CD4-positive, alpha-beta T cell treated with Interleukin-17A for 1 hour (primary cell): ENCODE measurements at places on chromosomes 7 and 10.

DNA sequence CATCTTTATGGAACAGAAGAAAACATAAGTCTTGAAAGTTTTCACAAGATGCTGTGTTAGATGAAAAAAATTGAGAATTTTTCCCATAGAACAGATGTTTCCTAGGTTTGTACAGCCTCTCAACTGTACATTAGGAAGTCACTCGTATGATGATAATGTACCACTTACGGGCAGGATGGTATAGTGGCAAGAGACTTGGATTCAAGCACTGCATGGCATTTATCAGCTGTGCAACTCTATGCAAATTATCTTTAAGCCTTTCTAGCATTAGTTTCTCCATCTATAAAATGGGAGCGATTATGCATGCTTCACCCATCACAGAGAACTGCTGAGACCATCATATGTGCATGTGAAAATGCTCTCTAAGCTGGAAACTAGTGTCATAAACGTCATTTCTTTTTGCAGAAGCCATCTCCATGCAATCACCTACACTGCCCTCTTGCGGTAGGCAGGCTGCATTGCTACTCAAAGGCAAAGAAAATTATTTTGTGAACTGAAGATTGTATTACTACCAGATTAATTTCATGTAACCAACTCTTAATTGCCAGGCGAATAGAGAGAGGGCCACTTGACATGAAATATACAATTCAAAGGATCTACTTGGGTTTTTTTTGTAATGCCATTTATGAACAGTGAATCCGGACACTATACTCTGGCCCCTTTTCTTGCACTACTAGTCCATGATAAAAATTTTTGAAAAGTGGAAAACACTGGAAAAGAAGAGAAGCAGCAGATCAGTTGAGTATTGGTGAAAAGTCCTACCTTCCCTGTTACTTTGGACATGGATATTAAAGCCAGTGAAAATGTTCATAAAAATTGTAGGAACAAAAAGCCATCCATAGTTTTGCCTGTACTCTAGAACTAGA, 102.3 kb downstream of the JAZF1 start:
- DNase-seq, result peak; percentile 52

- DNase-seq, result no peak
These were observed 62.3 kb downstream of the ARHGAP21 start for GRCh38 chr10:24661376-24661775.

DNA sequence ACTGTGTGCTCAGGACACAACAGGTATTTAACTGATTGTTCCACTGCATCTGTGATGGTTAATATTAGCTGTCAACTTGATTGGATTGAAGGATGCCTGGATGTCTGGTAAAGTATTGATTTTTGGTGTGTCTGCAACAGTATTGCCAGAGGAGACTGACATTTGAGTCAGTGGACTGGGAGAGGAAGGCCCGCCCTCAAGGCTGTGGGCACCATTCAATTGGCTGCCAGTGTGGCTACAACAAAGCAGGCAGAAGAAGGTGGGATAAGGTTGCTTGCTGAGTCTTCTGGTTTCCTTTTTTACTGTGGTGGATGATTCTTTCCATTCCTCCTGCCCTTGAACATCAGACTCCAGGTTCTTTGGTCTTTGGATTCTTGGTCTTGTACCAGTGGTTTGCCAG, 137.1 kb upstream of the FAM13C start:
- no peak for DNase-seq

DNA sequence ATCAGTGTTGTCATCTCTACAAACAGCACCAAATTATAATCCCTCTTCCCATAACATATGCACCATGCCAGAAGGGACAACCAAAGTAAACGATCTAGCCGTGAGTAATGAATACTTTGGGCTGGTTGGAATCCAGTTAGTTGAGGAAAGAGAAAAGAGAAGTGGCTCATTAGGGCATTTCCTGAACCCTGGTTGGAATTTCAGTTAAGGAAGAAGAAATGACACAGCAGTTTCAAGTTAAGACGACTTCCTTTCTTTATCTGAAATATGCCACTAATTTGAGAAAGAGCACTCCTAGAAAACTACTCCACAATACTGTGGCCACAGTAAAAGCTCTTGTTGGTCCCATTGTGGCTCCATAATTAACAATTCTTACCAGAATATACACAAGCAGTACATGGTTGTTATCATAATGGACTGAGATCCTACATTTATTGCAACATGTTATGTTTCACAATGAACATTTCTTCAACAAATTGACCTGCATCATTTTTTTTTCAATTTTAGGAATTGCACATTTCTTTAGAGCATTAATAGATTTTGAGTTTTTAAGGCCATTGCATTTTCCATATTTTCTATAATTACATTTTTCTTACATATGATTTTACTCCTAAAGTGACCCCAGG, at the start of gene TFEC:
Gene TFEC (minus strand): TSS at position 113 of the 626 bp plus-strand sequence. CDS start 46,322 bp downstream, outside the sequence.
- no peak for DNase-seq

- no peak for DNase-seq
These were observed 44.4 kb downstream of the TMEM270 start for GRCh38 chr7:73905360-73905759.

- DNase-seq, result no peak
These were observed 152.4 kb downstream of the IMMP2L start for GRCh38 chr7:111409714-111410422.

DNA sequence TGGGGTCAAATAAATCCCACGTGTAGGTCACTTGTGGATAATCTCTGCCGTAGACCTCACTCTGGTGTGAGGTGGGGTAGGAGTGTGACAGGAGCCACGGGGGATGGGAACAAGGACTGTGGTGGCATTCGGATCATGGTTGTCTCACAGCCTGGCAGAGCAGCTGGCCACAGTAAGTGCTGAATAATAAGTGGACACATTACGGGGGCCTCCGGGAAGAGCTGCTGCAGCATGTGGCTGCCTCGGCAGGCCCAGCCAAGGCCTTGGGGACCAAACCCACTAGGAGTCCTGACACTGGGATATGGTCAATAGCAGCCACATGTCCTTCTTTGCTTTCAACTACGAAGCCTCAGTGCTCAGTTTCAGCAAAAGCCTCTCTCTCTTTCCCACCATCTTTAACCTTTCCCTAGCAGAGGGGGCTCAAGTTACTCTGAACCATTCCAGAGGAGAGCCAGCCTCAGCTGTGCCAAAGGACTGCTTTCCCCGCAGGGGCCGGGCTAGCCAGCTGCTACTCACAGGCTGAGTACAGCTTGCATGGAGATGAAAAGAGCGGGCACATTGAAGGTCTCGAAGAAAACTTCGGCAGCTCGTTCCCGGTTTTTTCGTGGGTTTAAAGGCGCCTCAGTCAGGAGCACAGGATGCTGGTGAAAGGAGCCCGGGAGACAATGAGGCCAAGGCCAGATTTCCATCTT, 17.3 kb downstream of the ACTR1A start:
- no peak for DNase-seq
